ENCODE measurements at places on chromosomes 5 and 9.

GRCh38 chr5:69350664-69351063, 18.1 kb upstream of the CCDC125 start:
- no peak for DNase-seq

GRCh38 chr5:115472271-115473025, 72.1 kb downstream of the FEM1C start:
- DNase-seq, result no peak

DNA sequence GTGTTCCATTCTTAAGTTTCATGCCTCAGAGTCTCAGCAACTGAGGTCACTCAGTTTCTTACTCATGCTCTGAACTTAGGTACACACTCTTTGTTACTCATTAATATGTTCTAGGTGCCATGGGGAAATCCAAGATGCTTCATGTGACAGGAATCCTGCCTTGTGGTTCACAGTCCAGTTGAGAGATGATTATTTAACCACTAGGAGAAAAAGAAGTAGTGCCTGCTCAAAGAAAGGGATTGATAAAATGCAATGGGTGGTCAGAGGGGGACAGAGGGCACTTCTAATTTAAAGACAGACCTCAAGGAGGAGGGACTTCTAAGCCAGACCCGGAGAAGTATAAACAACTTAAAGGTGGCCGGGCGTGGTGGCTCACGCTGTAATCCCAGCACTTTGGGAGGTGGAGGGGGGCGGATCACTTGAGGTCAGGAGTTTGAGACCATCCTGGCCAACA, 69.0 kb downstream of the UGCG start:
- DNase-seq, result no peak

DNA sequence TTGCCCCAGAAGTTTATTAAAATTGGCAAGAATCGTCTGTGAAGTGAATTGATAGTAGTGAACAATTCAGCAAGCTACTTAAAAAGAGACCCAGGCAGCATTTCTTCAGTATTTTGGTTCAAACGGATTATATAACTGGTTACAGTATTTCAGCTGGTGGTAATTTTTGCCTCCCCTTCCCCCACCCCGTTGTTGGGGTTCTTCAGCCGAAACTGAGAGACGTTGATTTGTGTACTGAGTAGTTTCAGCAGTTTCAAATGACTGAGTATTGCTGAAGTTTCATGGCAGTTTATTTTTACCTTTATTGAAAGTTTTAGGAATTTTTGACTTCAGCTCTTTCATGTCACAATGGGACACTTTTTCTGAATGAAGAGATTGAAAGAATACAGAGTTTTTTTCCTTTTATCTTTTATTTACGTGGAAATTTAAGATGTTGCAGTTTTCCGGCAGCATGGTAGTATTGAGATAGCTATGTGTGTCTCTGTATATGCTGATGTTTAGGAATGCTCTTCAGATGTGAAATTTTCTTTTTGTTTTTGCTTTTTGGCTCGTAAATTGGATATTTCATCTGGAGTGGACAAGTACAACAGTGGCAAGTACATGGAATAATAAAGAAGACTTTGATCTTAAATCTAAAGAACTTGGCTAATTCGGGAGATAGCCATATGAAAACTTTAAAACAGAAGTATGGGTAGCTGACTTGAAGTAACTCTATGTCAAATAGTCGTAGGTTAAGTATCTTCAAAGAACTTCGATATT, 1.9 kb downstream of the GPBP1 start:
- no peak for DNase-seq

DNA sequence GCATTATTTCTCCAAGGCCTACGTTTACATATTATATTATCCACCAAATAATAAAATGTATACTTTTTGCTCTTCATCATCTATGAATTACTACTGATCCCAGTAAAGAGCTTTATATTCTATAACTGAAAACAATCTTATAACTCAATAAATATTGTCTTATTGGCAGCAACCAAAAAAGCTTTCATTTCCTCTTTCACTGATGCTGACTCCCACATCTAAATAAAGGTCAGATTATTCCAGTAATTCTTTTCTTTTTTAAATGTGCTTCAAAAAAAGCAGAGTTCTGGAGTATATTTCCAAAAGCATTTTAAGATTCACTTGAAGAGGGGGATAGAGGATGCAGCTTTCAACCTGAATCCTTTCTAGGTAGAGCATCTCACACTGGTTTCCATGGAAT, 75.3 kb upstream of the NR4A3 start:
- DNase-seq, result no peak

DNA sequence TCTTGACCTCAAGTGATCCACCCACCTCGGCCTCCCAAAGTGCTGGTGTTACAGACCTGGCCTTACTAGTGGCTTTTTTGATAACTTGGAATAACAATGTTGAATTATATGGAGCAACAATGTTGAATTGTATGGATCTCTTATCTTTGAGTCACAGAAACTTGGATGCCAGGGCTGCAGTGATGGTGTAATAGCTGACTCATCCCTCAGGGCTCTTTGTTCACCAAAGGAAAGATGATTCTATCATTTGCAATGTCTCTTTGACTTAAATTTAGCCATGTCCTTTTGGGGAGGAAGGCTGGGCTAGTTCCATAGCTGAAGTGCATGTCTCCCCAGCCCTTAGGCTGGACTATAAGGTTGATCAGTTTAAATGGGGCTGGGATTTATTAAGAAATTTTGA, 172.3 kb downstream of the PDZD2 start:
- no peak for DNase-seq

- DNase-seq, result no peak
These were observed 2.8 kb downstream of the TENT4A start for GRCh38 chr5:6715758-6716628.

DNA sequence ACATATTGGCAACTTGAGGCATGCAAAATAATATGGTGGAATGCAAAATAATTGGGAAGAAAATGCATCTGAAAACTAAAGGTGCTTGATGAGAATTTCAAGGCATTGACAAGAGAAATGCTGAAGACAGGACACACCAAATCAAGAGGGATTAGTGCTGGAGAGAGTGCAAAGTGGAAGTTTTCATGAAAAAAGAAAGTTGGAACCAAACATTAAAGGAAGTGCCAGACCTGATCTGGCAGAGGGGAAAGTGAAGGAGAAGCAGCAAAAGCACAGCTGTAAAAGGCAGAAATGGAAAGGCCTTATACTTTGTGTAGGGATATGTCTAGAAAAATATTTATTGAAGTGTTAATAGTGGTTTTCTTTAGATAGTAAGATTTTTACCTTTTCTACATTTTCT, 35.3 kb upstream of the FYB1 start:
- DNase-seq, result no peak

GRCh38 chr5:39501397-39501796, 76.6 kb upstream of the DAB2 start:
- DNase-seq, result no peak

GRCh38 chr9:91119679-91120078, 242.0 kb downstream of the AUH start:
- DNase-seq, result no peak

- DNase-seq, result no peak
These were observed 23.2 kb upstream of the NEURL1B start for GRCh38 chr5:172617817-172618216.

Measured in DMS153 (cell line).